SJCRH30 (cell line): ENCODE measurements at places on chromosomes 6 and 20. TPM values are rescaled to one million over a fixed set of nuclear protein-coding genes. Genes with fewer than 3 reads are reported as not detected.

Gene SCRT2
- total RNA-seq = not detected in 2 replicates

DNA sequence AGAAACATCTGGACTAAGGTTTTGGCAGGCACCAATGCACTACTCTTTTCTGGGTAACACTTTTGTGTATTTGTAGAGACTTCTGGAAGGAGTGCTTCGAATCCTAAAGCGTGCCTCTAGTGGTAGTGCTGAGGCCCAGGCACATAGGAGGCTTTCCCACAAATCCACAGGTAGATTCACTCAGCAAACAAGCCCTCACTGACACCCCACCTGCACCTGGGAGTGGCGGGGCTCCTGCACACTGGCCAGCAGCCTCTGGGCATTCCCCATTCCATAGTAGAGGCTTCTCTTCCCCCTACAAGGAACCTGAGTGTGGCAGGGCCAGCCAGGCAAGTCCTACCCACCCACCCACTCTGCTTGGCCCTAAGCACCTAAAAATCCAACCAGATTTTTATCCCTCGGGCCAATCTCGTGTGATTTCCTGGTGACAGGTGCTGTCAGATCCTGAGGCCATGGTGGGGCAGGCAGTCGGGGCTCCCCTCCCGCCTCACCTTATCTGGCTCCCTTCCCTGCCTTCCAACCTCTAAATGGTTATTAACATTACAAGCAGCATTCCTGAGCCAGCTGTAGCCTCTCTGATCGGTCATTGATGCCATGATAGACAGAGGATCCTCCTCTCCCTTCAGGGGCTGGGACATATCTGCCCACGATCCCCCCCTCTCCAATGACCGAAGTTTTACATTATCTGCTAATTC, 82.4 kb downstream of the SLC2A10 start:
- no peak overlapping the region for H3K27ac ChIP-seq
- H3K36me3 ChIP-seq = no peaks in the 10 kb centered on the region
- no peaks in the 10 kb centered on the region for H3K27me3 ChIP-seq
- peak; percentile 63 for DNase-seq
- no peak overlapping the region for H3K4me3 ChIP-seq
- peaks cover 45% of the 10 kb centered on the region for H3K4me1 ChIP-seq

DNA sequence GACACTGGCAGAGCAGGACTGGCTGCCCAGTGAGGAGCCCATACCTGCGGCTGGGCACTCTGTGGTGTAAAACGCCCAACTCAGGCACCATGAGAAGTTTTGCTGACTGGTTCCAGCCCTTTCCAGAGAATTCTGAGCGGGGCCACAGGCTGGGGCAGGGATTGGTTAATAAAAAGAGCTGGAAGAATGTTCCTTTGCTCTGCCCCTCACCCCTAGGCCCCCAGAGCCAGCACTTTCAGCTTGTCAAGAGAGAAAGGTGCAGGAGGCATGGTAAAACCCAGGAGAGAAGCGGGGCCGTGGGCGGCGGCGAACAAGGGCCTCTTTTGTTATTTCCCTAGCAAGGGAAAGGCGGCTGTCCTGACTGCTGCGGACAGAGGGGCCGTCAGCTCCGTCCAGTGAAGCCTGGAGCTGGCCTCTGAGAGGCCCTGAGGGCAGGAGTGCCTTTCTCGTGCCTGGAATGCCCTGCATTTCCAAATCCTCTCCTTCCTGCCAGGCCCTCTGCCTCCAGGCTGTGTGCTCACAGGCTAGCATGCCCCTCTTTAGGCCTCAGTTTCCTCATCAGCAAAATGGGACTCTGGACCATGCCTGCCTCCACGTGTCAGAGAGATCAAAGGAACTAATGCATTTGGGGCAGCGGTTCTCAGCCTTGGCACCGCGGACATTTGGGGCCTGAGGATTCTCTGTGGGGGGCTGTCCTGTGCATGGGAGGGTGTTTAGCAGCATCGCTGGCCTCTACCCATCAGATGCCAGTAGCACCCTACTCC, 12.9 kb downstream of the SLC13A3 start:
- peaks cover 6% of the 10 kb centered on the region; the same call in 1 of the 2 replicates for H3K27me3 ChIP-seq
- no peak overlapping the region for H3K27ac ChIP-seq
- no peaks in the 10 kb centered on the region for H3K36me3 ChIP-seq
- peak; percentile 66 for DNase-seq

DNA sequence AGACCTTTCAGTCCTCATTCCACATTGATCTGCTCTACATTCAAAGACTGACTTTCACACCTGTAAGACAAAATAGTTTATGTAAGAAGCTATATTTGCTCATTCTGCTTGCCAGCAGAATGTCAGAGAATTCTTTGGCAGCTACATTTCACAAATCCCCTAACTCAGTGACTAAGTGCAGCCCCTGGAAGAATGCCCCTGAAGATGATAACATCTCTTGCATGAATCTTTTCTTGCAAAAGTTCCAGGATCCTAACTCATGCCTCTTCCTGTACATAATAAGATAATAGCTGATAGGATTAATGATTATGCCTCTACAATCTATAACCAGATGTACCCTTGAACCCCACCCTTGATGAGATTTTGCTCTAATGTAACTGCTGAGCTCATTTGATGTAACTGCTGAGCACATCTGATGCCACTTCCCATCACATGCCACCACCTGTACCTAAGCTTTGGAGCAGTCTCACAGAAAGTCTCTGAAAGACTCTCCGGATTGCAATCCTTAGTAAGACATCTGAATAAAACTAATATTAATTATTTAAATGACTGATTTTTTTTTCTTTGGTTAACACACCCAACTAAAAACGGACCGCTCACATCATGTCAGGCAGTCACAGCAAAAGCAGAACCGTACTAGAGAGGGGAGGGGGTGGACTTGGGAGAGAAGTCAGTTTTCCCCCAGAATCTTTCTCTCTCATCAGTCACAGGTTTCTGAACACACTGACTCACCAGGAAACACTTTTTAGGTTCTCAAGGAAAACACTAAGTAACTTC, 684 bp upstream of the DNAH8 start:
- H3K4me1 ChIP-seq = no peaks in the 10 kb centered on the region
- DNase-seq = no peak
- H3K27ac ChIP-seq = no peak overlapping the region
- H3K4me3 ChIP-seq = no peak overlapping the region
- H3K27me3 ChIP-seq = no peaks in the 10 kb centered on the region

DNA sequence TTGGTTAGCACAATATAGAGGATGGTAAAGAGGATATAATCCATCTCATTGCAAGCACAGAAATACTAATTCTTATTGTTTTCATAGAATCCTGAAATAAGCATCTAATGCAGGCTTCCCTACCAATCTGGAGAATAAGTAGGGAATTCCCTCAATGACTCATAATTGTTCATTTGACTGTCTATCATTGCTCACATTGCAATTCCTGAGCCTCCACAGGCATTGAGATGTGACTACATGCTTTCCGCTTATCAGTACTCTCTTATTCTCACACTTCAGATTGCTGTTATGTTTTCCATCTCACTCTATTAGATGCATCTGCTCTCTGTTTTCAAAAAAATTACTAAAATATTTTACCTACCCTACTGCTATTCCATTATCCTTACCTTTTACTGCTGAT, 216.2 kb upstream of the PRSS16 start:
- no peaks in the 10 kb centered on the region for H3K27me3 ChIP-seq
- H3K36me3 ChIP-seq = no peaks in the 10 kb centered on the region
- no peak overlapping the region for H3K4me3 ChIP-seq
- H3K27ac ChIP-seq = no peak overlapping the region
- DNase-seq = no peak
- no peaks in the 10 kb centered on the region for H3K4me1 ChIP-seq

Gene DDO
- total RNA-seq = 0.14 and 0.43 TPM in 2 replicates
